Hippocampal formation (tissue), 2 donors: ENCODE measurements at places on chromosomes 5 and 9.

GRCh38 chr5:172004824-172005237 lies 1.6 kb downstream of the FBXW11 start:
- no peak for DNase-seq

GRCh38 chr5:149966946-149967345 lies 6.4 kb downstream of the SLC26A2 start:
- DNase-seq: no peak

DNA sequence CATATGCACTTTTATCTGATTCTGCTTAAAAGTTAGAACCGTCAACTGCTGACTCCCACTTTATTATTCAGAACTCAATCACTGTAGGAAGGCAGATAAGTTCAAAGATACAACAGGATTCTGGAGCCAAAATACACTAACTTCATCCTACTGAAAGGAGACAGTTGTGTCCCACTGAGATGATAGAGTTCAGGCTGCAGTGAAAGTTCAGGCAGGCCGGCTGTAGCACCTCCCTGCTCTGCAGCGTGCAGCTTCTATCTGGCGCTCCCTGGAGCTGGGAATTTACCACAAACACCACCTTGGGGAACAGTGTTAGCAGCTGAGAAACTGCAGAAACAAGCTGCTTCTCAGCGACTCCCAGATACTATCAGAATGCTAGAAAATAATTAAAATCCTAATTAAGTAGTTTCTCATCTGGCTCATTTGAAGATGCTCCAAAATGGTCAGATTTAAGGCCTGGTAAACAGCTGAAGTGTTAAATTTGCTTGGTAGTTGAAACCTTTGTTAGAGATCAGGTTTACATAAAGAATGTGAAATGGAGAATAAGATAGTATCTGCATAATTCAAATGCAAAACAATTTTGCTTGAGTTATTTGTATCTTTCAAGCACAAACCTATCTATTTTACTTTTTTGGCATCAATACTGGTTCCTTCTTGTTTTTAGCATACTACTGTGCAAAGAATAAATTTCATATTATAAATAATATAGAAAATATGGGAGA lies 52.3 kb upstream of the CNTLN start:
- DNase-seq: no peak

- DNase-seq: no peak
Observed at GRCh38 chr9:109046346-109046745, 33.0 kb upstream of the CTNNAL1 start.

DNA sequence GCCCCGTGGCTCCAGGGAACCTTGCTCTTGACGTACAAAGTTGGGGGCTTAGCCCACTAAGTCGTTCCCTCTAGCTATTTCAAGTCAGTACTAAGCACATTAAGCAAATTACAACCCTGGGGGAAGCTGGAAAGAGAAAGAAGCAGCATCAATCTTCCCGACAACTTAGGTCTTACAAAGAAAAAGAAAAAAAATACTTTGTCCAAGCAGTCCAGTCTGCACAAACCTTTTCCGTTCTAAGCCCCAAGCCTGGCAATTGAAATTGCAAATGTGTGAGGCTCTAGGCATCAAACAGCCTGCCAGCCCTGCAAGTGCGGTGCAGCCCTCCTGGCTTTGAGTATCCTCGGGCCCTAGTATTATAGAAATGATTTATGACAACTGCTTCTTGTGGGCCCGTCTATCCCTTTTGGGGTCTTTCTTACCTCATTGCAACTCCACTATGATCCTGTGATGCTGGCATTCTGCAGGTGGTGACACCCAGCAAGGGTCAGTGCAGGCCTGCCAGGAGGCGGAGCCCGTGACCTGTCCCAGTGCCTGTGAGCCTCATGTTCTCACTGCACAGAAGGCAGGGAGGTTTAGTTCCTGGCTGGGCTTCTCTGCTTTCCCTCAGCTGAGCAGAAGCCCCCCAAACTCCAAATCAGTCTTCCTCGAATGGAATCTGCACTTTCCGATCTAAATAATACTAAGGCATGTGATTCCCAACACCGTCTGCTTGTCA lies 232.3 kb upstream of the IRX2 start:
- no peak for DNase-seq

DNA sequence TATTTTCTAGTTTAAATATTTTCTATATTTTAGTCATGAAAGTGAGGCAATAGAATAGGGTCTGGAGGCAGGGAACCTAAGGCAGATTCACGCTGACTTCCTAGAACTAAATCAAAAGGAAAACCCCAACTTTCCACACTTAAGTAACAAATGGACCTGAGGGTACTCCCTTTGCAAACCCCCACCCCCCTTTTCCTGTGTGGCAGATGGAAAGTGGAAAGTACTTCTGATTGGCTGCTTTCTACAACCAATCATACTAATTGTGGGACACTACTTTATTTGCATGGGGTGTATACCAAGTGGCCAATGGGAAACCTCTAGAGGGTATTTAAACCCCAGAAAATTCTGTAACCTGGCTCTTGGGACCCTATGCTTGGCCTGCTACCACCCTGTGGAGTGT lies 4.8 kb upstream of the CENPH start:
- no peak for DNase-seq
